ENCODE measurements at places on chromosomes 12 and 14.

DNA sequence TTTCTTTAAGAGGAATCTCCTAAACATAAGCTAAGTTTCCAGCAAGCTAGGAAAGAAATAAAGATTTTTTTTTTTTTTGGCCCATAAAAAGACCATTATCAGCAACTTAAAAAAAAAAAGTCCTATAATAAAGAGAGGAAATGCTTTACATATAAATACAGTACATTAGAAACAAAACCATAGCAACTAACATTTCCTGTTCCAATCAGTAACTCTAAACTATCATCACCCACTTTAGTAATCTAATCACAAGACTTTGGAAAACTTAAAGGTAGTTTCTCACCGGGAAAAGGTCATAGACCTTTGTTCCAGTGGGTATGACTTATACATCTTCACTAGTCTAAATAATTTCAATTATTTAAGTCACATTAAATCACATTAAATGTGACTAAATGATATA, 11.1 kb downstream of the SPTSSA start:
- no peak for DNase-seq

GRCh38 chr12:120943482-120943881, 34.9 kb upstream of the HNF1A start:
- DNase-seq, result no peak

GRCh38 chr12:114669401-114670290, 14.3 kb downstream of the TBX3 start:
- no peak for DNase-seq

DNA sequence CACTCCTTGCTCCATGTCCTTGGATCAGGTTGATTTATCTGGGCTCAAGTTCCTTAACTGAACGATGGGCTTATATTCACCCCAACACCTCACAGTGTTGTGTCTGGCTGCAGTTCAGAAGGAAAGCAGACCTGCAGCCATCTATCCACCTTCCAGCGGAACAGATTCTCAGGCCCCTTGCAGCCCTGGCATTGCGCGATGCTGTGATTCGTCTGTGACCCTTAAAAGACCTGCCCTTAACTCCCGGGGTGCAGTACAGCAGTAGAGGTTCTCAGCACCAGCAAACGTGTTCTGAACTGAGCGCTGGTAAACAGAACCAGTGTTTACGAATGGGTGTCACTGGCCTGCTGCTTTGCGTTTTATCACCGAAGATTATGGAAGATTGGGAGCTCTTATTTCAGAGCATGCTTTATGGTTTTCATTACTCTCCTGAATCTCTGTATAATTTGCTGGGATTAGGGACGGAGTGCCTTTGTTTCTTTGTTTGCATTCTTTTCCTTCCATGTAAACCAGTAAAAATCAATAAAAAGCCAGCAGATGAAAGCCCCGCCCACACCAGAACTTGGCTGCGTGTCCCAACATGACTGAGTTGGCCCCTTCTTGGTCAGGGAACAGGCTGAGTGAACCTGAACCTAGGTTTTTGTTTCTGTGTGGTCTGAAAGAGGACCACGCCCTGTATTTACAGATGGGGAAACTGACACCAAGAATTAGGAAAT, 286.7 kb upstream of the CRY1 start:
- DNase-seq, result peak; percentile 33

DNA sequence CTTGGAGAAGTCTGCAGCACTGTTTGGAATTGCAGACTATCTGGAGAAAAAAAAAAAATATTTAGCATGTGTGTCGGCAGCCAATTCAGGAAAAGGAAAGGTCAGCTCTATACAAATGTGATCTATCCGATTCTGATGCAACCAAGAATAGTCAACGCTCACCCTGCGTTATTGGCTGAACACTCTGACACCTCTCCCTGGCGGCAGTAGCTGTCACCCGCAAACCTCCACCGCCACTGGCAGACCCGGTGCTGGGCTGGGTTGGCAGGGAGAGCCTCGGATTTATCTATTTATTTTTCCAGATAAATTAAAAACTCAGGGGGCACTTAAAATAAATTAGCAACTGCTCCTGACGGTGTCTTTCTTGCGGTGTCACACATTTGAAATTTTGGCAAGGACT, 409.7 kb downstream of the VRK1 start:
- no peak for DNase-seq

GRCh38 chr12:49832836-49833421, 4.7 kb upstream of the NCKAP5L start:
- no peak for DNase-seq

- DNase-seq, result no peak
These were observed 697 bp upstream of the DNAJC14 start for GRCh38 chr12:55829967-55830600.

- no peak for DNase-seq
These were observed 77.6 kb downstream of the TMEM132D start for GRCh38 chr12:129826273-129826672.

DNA sequence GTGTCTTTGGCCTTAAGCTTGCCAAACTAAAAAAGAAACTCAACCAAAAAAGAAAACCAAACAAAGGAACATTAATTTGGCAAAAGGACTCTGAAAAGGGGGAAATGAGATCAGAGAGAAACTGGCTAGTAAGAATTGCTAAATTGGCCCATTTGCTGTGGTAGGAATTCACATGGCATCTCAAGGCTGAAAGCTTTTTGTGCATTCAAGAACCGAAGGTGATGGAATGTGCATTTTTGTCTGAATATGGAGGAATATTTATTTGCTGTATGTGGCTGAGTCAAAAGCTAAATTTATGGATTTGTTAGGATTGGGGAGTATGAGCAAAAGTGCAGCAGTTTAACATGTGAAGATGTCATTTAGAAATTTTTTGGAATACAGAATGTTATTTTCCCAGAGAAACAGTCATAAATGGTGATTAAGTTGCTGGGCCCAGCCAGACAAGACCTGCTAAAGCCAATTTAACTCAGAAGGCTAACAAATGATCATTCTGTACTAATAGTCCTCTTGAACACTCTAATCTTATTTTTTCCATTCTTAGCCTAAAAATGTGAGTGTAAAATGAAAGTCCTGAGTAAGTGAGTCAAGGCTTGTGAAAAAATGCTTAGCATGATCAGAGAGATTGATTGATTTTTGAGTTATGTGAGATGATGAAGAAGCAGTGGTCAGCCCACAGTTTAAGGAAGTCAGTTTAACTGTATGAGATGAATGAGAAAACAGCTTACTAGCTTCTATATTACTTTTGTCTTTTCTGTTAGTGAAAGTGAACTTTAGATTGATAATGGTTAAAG, 94.1 kb downstream of the ANO6 start:
- DNase-seq, result no peak

- DNase-seq, result no peak
These were observed 24.9 kb upstream of the FZD10 start for GRCh38 chr12:130137040-130138018.

DNA sequence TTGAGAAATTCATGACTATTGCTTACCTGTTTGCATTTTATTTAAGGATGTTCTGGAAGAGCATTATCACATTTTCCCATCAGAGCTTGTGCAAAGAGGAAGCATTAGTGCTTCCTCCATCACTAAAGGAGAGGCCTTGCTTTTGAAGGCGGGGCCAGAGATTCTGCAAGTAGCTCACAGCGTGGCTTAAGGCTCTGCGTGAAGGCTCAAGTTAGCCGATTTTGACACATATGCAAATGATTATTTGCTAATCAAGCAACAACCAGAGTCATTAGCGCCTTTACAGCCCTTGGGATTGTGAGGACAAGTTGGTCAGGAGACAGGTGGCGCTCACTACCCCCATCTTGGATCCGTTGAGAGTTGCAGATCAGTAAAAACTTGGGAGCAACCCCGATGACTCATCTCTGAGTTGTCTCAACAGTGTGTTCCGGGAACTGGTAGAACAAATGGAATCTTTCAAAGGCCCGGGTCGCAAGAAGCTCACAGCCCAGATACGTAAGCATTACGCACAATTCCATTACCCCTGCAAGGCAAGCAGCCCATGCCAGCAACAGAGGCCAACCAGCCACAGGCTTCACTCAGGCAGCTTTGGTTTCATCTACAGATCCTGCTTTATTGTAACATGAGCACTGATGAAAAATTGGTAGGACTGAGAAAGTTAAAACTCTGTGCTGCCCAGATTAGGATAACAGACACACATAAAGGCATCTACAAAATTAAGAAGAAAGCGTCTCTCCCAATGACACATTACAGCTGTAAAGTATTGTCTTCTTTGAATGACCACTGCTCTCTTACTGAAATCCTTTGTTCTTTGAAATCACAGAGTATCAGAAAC, 34.9 kb upstream of the SPTSSA start:
- DNase-seq, result peak; percentile 100

- DNase-seq, result no peak
These were observed 212.9 kb downstream of the DPF3 start for GRCh38 chr14:72680853-72681640.

DNA sequence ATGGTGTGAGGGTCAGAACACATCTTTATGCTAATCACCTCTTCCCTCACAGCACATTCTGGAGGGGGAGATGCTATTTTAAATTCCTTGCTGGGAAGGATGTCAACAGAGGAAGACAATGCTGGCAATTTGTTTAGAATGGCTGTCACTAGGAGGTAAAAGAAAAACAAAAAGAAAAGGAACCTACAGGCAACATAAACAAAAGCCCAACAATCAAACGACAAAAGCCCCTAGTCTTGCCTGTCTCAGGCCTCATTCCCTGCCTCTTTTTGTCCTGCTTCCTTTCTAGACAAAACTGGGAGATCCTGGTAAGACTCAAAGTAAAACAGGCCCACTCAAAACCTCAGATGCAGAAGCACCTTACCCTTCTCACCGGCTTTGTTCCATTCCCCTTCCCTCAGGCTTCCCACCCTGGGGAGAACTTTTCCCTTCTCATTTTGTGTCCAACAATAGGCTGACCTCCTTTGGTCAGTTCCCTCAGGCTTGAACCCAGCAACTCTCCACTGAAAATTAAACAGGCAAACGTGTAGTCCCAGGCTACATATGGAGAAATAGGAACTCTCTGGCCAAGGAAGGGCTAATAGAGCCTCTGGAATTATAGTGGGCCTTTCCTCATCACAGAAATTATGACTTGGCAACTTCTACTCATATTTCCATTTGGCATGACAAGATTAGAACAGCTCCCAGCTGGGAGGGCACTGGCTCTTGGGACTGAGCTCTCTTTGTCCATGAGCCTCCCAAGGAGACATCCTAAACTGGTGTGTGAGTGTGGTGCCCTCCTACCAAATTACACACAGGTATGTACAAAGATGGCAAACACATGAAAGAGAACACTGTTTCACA, 193.0 kb downstream of the MON2 start:
- no peak for DNase-seq

- peak; percentile 41 for DNase-seq
These were observed 73.8 kb upstream of the PTPRR start for GRCh38 chr12:70994217-70994788.

GRCh38 chr12:51307655-51308593, 16.1 kb downstream of the BIN2 start:
- peak; percentile 77 for DNase-seq

GRCh38 chr12:94267921-94268471, 119.6 kb downstream of the PLXNC1 start:
- DNase-seq, result no peak

DNA sequence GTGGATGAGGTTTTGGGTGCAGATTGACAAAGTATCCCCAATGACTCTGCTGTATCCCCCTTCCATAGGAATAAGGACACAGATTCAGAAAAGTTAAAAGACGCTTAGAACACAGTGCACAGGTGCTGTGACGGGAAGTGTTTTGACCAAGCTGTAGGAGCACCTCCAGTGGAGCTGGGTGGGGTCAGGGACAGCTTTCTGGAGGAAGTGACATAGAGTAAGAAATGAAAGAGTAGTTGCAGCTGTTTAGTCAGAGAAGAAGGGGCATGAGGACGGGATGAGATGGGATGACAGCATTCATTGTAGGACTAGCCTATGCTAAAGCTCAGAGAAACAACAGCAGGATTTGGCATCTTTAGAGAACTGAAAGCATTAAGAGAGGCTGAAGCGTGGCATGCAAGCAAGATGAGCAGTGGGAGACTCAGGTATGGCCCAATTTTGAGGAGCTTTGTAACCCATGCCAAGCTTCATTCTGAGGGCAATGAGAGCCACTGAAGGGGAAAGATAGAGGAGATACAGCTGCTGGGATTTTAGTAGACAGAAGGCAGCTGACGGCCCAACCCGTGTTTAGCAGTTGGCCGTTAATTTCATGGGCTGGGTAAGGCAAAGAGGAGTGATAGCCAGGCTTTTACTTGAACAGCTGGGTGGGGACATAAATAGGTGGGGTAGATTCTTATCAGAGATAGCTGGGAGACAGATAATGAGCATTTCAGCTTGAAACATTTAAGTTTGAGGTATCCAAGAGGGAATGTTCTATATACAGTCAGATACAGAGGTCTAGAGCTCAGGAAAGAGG, 131.8 kb upstream of the KRAS start:
- no peak for DNase-seq

- DNase-seq, result no peak
These were observed 48.2 kb upstream of the FRMD6 start for GRCh38 chr14:51603495-51603894.

DNA sequence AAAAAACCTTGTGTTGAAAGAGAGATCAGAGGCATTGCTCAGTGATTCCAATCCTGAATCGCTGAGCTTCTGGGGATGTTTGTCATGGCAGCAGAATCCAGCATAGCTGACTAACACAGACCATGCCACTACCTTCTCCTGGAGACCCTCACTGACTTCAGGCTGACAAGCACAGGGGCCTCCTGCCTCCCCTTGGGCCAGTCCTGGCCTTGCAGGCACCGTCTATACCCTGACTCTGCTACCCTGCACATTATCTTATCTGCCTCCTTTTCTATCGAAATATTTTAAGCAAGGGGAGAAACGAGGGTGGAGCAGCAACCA, 139.8 kb downstream of the KIF26A start:
- DNase-seq, result no peak

DNA sequence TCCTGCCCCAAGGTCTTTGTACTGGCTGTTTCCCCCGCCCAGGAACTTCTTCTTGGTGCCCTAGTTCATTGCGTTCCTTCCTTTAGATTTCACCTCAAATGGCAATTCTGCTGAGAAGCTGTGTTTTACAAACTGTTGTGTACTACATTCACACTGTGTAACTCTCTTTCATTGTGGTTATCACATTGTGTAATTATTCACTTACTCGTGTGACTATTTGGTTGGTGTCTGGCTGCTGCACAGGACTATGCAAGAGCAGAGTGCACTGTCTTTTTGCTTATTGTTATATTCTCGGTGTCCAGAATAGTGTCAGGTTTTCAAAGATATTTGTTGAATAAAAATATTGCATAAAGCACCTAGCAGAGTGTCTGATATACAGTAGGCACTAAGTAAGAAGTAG, 177.2 kb upstream of the PRICKLE1 start:
- DNase-seq, result no peak

DNA sequence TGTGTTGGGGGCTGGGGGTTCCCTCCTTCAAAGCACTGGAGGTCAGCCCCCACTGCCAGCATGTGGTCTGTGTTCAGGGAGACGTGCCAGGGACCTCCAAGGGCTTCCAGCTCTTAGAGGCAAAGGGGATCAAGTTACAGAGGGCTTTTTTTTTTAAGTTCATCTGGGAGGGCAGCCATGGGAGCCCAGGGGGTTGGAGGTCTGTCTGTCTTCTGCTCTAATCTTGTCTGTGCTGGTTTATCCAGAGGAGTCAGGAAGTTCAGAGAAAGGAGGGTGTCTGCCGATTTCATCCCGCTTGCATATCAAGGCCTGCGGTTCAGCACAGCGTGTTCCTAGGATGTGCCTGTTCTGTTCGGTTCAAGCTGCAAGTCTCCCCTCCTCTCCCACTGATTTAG, 72.2 kb downstream of the TMEM132C start:
- no peak for DNase-seq
